ENCODE measurements at places on chromosomes 11 and 22.

DNA sequence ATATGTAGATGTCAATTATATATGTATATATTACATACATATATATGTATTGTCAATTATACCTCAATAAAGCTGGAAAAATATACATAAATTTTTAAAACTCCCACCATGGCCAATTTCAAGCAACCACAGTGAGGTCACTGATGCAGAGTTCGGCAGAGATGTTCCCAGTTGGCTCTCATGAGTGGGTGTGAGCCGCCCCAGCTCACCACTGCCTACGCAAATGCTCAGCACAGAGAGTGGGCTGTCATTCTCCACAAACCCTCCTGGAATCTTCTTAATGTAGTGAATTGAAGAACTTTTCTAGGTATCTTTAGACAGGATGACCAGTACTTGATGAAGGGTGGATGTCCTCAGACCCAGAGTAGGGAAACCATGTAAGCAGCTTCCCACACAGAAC lies 96.6 kb upstream of the TMEM45B start:
- DNase-seq: no peak

- no peak for DNase-seq
Observed at GRCh38 chr11:108775324-108775723, 110.5 kb downstream of the DDX10 start.

- no peak for DNase-seq
Observed at GRCh38 chr11:60838132-60838531, 3.8 kb upstream of the CCDC86 start.

GRCh38 chr11:17538731-17539130 lies 5.5 kb downstream of the USH1C start:
- DNase-seq: no peak

DNA sequence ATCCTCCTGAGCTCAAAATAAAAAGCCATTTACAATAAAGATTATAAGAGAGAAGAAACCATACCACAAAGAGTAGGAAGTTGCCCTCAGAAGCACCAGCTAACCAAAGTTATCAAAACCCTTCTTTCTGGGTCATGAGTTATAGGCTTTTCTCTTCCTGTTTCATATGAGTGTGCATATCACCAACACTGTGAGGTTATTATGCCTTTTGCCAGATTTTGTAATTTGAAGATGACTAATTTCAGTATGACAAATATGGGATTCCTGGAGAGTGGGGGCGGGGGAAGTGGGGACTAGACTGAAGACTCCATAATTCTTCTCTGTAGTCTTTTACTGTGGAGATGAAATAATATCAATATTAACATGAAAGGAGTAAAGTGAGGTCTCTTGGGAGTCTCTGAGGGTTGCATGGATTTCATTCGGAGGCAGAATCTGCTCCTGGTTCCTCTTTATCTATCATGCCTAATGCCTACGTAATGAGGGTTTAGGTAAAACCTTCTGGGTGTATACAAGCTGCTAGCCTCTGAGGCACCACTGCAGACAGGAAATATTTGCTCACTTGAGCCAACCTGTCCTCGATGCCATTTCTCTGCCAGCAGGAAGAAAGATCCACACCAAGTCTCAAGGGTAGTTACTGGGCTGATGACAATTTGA lies 2.1 kb downstream of the LPXN start:
- no peak for DNase-seq
